ENCODE measurements at places on chromosomes 1 and 21. TPM values are rescaled to one million over a fixed set of nuclear protein-coding genes. Genes with fewer than 3 reads are reported as not detected.

The UBXN10 gene
- 5.9 TPM for polyA plus RNA-seq

The SYT14 gene
- 0.42 TPM for polyA plus RNA-seq

The SEC16B gene
- 4.5 TPM for polyA plus RNA-seq

- no peak for DNase-seq
These were observed 20.4 kb downstream of the SLC25A33 start for GRCh38 chr1:9559673-9560072.

The ERG gene
- polyA plus RNA-seq = 19.8 TPM

The AK5 gene
- 4.0 TPM for polyA plus RNA-seq

- DNase-seq = no peak
These were observed 5.8 kb upstream of the IL24 start for GRCh38 chr1:206891412-206891811.

GRCh38 chr1:13960375-13960987 is 260.5 kb downstream of the PRDM2 start:
- DNase-seq = peak; percentile 65

GRCh38 chr1:171115280-171115897 is 24.7 kb downstream of the FMO3 start:
- no peak for DNase-seq

GRCh38 chr1:26887125-26887524 is 3.0 kb downstream of the GPN2 start:
- DNase-seq = no peak

- DNase-seq = no peak
These were observed 63.7 kb downstream of the SLC30A7 start for GRCh38 chr1:100959502-100960060.

The NADK gene
- polyA plus RNA-seq = 40.2 TPM

- no peak for DNase-seq
These were observed 126.9 kb downstream of the SETD4 start for GRCh38 chr21:35933466-35933865.

DNA sequence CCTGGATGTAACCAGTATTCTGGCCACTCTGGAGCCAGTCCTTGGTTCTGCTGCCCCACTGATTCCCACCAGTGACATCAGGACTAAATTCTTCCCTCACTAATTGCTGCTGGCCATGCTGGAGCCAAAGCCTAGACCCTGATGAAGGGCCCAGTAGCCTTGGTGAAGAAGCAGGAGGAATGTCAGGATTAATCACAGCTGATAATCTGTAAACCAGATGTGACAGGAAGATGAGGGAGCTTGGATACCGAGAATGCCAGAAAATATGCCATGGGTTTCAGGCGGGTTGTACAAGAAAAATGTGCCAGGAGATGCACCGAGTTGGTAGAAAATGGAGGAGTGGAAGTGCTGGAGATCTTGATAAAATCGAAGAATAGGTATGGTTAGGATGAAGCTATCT is 119.0 kb upstream of the PPP2R5A start:
- DNase-seq = no peak

The MAB21L3 gene
- polyA plus RNA-seq = 1.9 TPM

DNA sequence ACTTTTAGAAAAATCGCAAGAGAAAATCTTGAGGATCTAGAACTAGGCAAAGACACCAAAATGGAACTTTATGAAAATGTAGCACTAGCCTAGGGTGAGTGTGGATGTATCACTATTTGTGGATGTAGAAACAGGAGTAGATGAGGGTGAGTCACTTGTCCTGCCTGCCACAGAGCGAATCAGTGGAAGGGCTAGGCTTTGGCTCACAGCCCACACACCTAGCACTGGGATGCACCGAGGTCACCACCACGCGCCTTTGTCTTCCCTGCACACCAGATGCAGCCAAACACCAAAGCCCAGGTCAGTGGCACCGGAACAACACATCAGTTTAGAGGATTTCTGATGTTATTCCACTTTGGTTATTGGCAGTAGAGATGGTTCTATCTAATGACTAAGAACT is 38.2 kb downstream of the PKNOX1 start:
- no peak for DNase-seq

- no peak for DNase-seq
These were observed 27.1 kb downstream of the PTPRF start for GRCh38 chr1:43557744-43558245.

DNA sequence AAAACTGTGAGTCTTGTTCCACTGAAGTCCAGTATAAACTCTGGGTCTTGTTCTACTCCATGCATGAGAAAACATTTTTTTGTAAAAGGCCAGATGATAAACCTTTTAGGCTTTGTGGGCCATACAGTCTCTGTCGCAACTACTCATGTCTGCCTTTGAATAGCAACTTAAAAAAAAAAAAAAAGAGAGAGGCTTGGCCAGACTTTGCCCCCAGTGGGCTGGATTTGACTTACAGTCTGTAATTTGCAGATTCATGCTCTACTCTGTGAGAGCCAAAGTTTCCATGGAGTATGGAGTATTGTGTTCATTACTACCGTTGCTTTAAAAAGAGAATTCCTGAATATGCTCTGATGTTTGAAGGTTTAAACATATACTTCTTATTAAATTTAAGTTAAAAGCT is 654.9 kb upstream of the PKN2 start:
- no peak for DNase-seq

GRCh38 chr21:15978215-15978738 is 248.5 kb downstream of the USP25 start:
- DNase-seq = no peak

The KMO gene
- polyA plus RNA-seq = 19.5 TPM

DNA sequence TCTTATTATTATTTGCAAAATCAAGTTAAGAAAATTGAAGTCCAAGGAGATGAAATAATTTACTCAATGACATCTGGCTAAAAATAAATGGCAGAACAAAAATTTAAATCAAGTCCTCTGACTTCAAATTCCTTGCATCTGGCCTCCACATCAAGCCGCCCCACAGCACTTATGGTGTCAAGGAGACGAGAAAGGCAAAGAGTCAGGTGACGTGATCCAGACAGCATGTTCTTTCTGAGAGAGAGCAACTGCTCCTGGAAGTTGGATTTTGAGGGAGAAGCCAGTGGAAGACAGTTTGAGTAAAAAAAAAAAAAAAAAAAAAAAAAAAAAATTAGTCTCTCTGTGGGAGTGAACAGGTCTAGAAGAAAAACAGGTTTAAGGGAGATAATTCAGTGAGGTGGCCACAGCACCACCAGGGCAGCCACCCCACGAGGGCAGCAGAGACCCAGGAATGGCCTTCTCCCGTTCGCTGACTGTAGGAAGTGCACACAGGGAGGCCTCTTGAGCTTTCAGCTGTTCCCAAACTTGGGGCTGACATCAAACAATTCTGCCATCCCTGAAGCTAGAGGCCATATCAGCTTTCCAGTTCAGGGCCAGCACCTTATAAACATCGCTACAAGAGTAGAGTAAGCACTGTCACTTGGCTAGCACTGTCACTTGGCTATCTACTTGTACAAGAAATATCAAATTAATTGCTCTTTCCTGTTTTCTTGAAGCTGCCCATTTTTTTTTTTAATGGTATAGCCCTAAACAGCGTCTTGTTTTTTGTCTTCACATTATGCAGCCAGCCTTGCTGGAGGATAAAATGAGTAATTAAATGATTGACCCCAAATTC is 7.8 kb downstream of the C1orf162 start:
- peak; percentile 64 for DNase-seq

The TMEM269 gene
- 0.86 TPM for polyA plus RNA-seq

DNA sequence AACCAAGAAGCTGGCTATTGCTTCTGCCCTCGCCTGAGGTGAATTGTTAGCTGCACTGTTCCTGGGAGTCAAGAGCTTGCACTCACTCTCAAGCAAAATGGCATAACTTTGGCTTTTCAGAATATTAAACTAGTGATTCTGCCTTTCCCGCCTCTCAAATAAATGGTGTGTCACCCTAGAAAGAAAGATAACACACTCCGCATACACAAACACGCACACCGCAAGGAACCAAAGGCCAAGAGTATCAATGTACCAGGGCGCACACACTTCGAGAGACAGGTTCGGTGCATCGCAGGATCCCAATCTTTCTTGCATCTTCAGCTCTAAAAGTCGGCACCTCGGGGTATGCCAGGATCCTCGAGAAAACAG is 470 bp upstream of the RTCA start:
- peak; percentile 21 for DNase-seq

DNA sequence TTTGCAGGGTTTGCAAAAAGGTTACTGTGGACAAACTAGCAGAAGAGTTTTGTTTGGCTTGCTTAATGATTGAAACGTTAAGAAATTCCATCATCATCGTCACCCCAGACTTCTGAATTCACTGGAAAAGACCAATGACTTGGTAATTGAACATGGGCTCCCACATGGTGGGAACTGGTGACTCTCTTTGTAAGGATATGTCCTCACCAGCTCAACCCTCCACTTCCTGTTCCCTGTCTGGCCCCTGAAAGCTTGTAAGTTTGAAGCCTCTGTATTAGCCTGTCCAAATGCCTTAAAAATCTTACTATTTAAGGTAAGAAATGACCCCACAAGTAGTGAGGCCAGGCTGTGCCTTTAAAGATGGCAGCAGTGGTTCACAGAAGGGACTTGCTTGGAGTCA is 9.7 kb downstream of the SYT6 start:
- no peak for DNase-seq
